ENCODE measurements at places on chromosomes 11 and 22.

DNA sequence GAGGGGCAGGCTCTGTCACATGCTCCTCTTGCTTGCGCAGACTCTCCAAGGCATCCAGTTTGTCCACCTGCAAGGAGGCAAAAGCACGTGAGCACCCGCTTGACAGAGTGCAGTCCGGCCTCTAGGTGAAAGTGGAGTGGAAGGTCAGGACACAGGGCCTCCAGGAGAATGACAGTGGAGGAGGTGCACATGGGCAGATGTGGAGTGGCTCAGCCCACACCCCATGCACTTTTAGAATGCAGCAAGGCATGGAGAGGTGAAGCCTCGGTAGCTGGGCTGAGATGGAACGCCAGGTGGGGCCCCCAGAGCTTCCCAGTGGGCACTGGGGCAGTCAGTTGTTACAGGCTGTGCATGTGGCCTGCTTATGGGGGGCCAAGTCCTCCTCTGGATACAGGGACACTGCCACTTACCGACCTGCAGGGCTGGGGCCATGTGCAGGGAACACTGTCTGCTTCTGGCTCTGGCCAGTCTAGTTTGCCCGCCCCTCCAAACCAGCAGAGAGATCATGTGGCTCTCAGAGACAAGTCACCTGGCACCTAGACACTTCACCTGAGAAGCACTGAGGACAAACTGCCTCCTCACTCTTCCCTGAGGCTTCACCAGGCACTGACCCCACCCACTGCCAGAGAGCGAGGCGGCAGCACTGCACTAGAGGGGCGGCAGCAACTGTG, 2.3 kb upstream of the SLC25A1 start:
- DNase-seq: no peak

DNA sequence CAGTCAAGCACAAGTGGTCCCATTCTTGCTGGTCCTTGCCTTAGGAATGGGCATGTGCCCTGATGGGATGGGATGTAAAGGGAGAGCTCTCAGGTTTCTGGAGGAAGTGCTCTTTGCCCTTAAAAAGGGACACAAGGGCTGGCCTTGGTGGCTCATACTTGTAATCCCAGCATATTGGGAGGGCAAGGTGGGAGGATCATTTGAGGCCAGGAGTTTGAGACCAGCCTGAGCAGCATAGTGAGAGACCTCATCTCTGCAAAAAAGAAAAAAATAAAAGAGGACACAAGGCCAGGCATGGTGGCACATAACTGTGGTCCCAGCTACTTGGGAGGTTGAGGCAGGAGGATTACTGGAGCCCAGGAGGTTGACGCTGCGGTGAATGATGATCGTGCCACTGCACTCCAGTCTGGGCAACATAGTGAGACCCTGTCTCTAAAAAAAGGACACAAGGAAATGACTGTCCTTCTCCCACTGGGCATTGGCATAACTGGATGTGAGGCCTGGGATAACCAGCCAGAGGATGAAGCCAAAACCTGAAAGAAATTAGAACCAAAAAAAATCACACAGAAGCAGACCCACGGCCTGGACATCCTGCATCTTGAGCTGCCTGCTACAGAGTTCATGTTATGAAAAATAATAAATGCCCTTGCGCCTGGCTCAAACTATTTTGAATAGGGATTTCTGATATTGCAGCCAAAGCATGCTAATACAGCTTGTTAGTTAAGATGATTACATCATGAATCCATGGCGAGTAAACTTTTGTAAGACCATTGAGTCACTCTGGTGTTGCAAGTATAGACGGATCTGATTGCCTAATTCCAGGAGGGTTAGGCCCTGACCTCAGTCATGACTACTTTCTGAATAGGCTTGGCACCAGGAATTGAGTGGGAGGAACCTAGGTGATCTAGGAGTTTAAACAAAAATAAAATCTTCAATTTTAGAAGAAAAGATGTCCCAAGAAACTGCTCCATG, 12.9 kb upstream of the CRKL start:
- DNase-seq: no peak

DNA sequence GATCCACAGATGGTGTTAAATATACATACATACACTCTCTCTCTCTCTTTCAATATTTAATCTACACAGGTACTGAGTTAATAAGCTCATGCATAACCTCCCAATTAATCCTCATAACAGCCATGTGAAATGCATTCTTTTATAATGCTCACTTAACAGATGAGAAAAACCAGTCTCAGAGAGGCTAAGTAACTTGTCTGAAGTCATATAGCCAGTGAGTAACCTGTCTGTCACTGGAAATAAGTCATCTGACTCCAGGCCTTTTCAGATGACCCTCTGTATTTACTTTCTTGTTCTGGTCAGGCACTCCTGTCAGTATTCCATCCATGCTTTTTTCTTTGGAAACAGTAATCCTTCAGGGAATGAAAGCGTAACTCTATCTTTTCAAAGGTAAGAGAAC, 594.0 kb upstream of the TENM4 start:
- no peak for DNase-seq

DNA sequence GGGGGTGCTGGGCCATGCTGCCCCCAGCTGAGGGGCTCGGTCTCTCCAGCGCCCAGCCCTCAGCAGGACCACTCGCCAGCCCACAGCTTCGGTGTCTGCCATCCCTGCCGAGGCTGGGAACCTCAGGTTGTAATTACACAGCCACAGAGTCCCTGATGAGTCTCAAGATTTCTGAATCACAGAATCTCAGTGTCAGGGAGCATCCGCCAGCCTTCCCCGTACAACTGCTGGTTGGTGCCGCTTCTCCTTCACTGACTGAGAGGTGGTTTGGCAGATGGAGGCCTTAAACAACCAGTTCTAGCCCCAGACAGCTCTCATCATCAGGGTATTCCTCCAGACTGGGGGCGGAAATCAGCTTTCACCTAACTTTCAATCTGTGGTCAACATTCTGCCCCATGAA, 13.7 kb downstream of the PHF21B start:
- DNase-seq: no peak

DNA sequence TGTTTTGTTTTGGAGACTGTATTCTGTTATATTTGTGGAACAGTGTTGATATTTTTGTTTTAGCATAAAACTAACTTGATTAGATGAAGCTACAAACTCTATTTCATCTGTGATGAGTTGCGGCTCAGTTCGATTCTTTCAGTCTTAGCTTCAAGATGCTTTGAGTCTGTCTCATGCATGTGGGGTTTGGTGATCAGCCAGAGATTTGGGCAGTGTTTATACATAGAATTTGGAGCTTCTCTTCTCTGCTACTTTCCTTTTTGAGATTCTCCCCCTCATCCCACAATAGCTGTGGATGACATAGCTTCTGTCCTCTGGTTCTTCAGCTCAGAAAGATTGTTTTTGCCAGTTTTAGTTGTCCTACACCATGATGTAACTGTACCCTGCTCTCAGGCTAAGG, 90.4 kb downstream of the ARHGAP20 start:
- DNase-seq: no peak

GRCh38 chr22:24875862-24876506, 70.0 kb downstream of the SGSM1 start:
- peak; percentile 6 for DNase-seq

- no peak for DNase-seq
Observed at GRCh38 chr11:80843266-80843974, 1402.6 kb upstream of the TENM4 start.

- DNase-seq: no peak
Observed at GRCh38 chr11:528815-529727, 6.3 kb downstream of the HRAS start.

GRCh38 chr11:22800482-22800881, 29.1 kb downstream of the SVIP start:
- no peak for DNase-seq

DNA sequence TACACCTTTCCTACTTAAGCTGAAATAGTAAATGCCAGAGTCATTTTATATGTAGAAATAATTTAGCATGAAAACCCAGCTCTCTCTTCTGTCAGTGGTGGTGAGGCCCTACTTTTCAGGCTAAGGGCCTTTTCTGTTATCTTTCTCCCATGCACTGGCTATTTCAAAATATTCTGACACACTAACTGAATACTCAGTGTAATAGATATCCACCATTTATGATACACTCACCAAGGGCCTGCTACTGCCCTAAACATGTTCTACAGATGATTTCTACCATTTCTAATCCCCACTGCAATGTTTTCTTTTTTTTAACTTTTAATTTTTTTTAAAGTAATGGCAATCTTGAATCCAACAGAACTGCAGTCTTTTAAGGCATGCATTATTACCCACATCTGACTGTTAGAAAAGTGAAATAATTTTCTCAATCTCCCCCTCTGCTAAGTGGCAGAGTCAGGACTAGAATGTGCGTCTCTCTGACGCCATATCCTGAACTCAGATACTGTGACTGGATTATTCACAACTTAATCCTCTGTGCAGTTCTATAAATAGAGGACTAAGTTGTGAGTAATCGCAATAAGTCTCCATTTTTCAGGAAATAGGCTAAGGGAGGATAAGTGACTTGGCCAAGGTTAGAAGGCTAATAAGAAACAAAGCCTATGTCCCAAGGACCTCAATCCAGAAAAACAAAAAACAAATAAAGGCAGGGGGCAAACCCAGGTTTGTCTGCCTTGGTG, 44.0 kb downstream of the GRAMD1B start:
- DNase-seq: no peak

Data from stimulated activated CD4-positive, alpha-beta T cell treated with anti-CD3 and anti-CD28 coated beads, Interleukin-12 subunit alpha, Interleukin-12 subunit beta, amount 100 ng/mL, for 4 hours (primary cell).